ENCODE measurements at places on chromosomes 4 and X.

- DNase-seq: no peak
Observed at GRCh38 chrX:68438575-68438974, 5.3 kb upstream of the OPHN1 start.

GRCh38 chrX:155864655-155865054 lies 16.5 kb upstream of the VAMP7 start:
- DNase-seq: no peak

- no peak for DNase-seq
Observed at GRCh38 chr4:111480510-111480909, 664.7 kb upstream of the FAM241A start.

DNA sequence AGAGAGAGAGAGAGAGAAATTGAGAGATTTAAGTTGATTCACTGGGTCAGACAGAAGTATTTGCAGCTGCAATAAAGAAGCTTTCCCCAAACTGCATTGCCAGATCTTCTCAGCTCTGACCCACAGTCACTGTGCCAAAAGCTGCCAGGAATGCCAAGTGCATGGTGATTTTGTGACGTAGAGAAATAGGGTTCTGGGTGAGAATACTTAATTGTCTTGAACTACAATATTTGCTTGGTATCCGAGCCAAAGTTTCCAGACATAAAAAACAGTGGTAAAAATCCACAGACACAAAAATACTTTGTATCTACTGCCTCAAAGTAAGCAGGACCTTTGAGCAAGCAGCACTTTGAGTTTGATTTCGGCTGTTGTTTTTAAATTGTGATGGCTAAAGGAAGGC lies 331.1 kb downstream of the GRID2 start:
- no peak for DNase-seq

- DNase-seq: no peak
Observed at GRCh38 chr4:152605641-152606335, 69.9 kb upstream of the FBXW7 start.

DNA sequence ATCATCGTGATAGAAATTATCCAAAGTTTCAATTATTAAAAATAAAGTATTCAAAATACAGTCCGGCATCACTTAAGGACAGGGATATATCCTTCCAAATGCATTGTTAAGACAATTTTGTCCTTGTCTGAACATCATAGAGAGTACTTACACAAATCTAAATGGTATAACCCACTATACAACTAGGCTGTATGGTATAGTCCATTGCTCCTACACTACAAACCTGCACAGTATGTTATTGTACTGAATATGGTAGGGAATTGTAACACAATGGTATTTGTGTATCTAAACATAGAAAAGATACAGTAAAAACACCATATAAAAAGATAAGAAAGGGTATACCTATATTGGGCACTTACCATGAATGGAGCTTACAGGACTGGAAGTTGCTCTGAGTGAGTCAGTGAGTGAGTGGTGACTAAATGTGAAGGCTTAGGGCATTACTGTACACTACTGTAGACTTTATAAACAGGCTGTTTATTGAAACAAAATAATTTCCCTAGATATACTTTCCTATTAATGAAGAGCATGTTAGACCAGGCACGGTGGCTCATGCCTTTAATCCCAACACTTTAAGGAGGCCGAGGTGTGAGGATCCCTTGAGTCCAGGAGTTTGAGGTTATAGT lies 44.8 kb upstream of the PTPN13 start:
- no peak for DNase-seq

- DNase-seq: no peak
Observed at GRCh38 chr4:142818031-142818430, 28.1 kb downstream of the INPP4B start.

GRCh38 chrX:97529536-97530200 lies 646.0 kb downstream of the RPA4 start:
- DNase-seq: no peak

DNA sequence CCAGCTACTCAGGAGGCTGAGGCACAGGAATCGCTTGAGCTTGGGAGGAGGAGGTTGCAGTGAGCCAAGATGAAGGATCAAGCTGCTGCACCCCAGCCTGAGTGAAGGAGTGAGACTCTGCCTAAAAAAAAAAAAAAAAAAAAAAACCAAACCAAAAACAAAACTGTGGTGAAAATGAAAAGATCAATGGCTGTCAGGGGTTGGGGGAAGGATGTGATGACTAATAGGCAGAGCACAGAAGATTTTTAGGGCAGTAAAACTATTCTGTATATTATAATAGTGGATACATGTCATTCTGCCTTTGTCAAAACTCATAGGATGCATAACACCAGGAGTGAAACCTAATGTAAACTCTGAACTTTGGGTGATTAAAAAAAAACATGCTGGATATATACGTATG lies 69.9 kb upstream of the ELOVL6 start:
- DNase-seq: no peak

DNA sequence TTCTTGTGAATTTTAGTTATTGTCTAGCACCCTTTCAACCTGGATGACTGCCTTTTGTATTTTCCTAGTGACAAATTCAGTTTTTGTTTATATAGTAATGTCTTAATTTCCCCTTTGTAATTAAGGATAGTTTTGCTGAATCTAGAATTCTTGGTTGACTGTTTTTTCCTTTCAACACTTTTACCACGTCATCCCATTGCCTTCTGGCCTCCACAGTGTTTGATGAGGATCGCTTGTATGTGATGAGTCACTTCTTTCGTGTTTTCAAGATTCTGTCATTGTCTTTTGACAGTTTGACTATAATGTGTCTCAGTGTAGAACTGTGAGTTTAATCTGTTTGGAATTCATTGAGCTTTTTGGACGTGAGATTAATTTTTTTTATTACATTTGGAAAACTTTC lies 30.1 kb downstream of the KDM6A start:
- peak; percentile 10 for DNase-seq

GRCh38 chrX:133994576-133994975 lies 9.2 kb upstream of the GPC3 start:
- no peak for DNase-seq

- no peak for DNase-seq
Observed at GRCh38 chr4:112296949-112297880, at the start of gene ALPK1. TSS of gene ALPK1 (plus strand) at chr4:112297369.

DNA sequence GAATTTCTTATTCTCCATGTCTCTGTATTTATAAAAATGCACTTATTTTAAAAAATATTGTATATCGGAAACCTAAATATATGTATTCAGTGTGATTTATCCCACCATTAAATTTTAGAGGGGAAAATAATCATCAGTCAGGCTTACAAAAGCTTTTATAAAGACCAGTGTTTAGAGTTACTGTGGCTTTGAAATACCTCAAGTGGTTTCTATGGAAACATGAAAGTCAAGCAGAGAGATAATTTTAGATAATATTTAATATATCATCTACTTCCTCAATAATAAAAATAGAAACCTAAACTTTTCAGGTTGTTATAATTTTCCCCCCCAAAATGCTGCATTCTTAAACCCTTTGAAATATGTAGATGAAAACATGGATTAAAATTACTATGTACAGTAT lies 332.9 kb upstream of the PITX2 start:
- DNase-seq: no peak

DNA sequence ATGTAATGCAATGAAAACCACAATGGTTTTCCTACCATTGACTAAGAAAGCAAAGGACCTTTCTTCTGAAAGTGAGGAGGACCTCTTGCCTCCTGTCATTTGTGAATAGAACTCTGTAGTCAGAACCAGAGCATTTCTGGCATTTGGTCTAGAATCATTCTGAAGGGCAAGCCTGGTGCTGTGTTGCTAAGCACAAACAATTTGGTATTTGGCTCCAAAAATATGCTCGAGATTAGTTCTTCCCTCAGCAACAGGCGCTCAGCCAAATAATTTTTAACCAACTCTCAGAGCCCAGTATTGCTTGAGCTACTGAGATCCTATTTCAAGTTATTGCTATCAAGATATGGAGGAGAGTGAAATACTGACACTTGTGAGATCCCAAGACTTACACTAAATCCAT lies 71.0 kb downstream of the SNCA start:
- no peak for DNase-seq

DNA sequence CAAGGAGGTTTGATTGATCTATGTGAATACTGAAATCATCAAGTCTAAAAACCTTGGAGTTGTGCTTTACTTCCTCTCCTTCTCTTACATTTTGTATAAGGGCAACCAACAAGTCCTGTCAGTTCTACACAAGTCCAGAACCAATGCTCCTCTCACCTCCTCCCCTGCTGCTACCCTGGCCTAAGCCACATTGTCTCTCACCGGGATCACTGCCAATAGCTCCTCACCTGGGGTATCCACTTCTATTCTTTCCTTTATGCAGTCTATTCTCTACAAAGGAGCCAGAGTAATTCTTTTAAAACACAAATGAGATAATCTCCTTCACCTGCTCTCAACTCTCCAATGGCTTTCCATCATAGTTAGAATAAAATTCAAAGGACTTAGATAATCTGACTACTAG lies 13.3 kb upstream of the ARHGEF6 start:
- no peak for DNase-seq

DNA sequence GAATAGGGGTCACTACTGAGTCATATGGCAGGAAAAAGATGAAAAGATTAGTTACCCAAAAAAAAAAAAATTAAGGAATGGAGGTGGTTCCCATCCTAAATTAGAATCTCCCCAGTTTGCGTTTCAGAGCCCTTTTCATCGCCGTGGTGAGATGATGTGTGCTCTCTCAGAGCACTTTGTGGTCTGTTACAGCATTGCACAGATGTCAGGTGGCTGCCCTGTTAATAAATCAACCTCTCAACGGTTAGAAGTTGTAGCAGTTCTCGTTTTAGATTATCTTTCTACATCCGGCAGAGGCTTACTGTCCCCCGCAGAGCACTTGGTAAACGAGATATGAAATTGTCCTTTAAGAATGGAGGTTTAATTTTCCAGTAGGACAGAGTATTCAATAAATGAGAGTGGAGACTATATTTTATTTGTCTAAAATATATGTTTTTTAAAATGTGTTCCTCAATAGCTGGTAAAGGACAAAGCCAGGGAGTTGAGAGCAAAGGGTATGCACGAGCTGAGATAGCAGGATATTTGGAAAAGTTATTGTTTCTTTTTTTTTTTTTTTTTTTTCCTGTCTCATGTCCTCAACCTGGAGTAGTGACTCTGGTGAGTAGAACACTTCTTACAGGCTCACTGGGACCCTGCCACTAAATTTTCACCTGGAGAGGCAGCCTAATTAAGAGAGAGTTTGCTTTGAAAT lies 26.9 kb downstream of the AFF1 start:
- DNase-seq: no peak

DNA sequence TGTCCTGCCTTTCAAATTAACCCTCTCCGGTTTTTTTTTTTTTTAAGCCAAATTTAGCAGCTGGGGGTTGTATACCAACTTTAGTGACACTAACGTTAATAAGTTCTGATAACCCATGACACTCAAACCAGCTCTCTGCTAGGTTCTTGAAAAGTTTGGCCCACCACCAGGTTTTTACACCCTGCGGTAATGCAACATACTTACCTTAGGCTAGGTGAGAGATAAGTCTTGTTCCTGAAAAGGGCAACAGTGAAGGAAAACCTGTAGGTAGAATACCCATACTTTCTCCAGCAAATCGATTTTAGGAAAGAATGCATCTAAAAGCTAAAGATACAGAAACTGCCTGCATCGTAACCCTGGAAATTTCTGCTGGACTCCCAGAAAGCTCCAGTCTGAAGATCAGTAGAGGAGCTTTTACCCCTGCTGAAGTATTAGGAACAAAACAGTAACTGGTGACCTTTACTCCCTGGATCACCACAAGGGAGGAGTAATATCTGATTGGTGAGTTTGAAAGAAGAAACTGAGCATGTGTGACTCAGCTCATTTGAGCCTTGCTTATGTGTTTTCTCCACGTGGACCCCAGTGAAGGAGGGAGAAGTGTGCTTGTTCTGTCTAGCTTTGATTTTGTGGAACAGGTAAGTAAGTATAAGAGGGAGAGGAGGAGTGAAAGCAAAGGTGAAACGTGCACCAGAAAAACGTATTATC lies 34.4 kb upstream of the COX18 start:
- no peak for DNase-seq

GRCh38 chr4:54276641-54277430 lies 47.7 kb downstream of the PDGFRA start:
- no peak for DNase-seq

DNA sequence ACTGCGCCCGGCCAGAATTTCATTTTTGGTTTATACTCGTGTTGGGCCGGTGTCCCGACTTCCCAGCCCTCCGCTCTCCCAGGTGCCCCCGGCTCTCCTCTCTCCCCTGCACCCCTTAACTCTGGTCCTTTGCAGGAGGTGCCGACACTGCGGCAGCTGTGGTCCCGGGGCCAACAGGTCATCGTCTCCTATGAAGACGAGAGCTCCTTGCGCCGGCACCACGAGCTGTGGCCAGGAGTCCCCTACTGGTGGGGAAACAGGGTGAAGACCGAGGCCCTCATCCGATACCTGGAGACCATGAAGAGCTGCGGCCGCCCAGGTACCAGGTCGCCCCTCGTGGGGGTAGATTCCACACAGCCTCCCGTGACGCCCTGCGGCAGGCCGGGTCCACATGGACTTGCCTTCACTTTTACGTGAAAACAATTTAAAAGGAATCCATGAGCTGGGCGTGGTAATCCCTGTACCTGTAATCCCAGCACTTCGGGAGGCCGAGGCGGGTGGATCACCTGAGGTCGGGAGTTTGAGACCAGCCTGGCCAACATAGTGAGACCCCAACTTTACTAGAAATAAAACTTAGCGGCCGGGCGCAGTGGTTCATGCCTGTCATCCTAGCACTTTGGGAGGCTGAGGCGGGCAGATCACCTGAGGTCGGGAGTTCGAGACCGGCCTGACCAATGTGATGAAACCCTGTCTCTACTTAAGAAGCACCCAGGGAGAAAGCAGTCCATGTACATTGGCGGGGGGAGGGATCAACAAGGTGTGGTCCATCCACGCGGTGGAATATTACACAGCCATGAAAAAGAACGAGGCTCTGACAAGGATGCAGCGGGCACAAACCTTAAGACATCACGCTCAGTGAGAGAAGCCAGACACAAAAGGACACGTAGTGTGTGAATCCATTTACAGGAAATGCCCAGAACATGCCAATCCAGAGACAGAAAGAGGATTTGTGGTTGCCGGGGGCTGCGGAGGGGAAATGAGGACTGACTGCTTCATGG lies 12.0 kb downstream of the PLCXD1 start:
- DNase-seq: no peak

DNA sequence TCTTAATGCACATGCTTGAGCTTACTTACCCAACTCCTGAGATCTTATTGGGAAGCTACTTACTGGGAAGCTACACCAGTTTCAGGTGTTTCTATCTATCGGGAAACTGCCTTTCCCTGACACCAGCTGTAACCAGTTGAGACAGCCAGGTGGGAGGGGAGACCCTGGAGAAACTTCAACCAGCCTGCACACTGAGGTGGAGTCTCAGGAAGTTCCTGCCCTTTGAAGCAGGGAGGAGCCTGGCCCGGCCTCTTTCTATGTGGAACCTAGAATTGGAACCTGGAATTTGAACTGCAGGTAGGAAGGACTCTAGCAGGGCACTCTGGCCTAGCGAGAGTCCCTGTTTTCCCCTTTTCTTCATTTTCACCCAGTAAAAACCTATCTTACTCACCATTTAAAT lies 425.8 kb upstream of the PABPC4L start:
- no peak for DNase-seq

GRCh38 chrX:8981723-8982122 lies 52.2 kb downstream of the FAM9B start:
- DNase-seq: no peak
